ENCODE measurements at places on chromosomes 5 and 9.

DNA sequence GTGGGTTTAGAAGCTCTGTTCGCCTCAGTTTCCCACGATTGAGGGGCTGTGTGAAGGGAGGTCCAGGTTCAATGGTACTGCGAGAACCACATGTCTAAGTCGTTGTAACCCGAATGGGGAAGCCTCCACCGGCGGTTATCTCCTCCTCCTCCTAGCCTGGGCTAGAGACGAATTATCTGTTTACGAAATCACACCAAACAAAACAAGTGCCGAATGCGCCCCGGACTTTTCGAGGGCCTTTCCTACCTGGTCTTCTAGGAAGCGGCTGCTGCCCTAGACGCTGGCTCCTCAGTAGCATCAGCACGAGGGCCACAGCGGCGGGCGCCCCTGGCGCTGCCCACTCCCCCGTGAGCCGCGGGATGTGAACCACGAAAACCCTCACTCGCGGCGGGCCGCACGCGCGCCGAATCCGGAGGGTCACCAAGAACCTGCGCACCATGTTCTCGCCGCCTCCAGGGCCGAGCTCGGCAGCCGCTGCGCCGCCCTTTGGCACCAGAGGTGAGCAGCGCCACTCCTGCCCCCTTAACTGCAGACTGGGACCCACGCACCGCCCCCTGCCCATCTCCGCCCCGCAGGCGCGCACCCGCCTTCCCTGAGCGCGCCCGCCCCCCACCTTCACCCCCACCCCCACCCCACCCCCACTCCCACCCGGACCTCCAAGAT is at the start of gene CDKN2A:
TSS of gene CDKN2A (minus strand) at position 500 of the 663 bp plus-strand sequence.
- DNase-seq = peak; percentile 62

DNA sequence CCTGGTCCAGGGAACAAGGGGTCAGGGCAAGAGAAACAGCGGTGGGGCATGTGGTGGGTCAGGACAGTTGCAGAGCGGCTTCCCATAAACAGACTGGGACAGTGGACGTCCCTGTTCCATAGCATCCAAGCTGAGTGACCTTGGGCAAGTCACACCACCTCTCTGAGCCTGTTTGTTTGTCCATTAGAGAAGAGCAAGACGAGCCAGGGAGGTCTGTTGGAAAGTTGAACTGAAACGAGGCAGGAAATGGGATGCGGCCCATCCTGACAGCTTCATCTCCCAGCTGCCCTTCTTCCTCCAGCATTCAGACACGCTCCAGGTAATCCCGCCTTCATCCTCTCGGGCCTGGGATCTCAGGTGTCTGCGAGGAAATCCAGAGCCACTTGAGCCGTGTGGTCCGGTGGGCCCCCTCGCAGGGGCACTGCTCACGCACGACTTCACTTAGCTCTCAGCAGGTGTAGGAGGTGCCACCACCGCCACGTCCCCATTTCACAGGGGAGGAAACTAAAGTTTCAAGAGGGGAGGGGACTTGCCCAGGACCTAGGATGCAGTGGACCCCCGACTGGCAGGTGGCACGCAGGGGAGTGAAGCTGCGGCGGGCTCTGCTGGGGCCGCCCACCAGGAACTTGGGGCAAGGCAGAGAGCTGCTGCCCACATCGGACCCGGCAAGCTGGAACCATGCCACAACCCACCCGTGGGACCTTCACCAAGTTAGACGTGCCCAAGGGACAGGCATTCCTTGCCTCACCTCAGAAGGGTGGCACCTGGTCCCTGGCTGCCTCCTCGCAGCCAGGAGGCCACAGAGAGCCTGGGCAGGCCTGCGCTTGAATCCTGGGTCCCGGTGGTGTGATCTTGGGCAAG is 13.0 kb downstream of the PTGES2 start:
- no peak for DNase-seq

DNA sequence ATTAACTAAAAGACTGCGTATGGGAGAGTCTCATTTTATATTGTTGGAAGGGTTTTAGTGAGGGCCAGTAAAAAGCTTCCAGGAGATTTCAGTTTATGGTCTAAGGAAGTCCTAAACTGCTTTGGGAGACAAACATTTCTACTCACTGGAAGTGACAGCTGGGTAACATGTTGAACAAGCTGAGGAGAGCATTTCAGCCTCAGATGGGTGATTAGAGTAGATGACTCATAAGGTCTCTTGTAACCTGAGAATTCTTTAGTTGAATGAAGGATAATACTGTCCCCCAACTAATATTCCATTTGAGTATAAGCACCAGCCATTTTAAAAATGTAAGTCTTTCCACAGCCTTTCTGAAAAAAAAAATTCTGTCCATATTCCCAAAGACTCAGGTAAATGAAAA is 218.0 kb upstream of the C9orf72 start:
- DNase-seq = no peak

GRCh38 chr5:154393850-154394249 is 51.9 kb upstream of the SAP30L start:
- DNase-seq = no peak

DNA sequence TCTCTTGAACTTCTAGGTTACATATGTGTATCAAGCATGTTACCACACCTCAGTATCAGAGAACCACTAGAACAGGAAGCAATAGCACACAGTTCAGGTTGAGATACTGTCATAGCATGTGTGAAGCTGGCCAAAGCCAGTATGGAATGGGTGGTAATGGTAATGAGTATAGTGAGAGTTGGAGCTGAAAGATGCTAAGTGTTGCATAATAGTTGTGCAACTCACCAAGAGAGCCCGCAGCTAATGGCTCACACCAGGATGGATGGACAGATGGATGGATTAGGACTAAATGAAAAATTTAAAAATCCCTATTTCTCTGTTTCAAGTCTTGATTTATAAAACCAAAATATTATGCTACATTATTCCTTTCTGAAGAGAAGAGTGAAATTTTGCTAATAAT is 53.4 kb upstream of the KCNN2 start:
- no peak for DNase-seq

- no peak for DNase-seq
Observed at GRCh38 chr5:102826629-102827028, 71.5 kb downstream of the PAM start.

DNA sequence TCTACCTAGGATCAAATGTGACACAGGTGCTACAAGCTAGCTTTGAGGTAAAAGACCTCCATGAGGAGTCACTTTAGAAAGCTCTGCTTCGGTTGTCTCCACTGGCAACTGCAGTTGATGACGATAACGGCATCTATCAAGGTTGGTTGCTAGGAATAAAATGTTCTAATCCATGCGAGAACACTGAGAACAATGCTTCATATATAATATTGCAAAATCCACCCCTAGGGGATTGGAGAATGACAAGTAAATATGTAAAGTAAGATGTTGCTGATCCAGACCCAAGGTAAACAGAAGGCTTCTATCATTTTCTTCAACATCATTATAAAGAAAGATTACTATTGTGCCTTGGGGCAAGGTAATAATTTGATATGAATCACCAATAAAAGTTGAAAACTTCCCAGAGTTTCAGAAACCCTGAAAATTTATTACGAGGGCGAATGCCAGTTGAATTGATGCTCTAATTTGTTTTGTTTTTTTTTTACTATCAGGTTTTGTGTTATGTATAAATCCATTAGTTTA is 1003.4 kb downstream of the CDH18 start:
- no peak for DNase-seq
